ENCODE measurements at places on chromosomes 7 and 10. TPM values are rescaled to one million over a fixed set of nuclear protein-coding genes. Genes with fewer than 3 reads are reported as not detected.

GRCh38 chr7:79221211-79221610 lies 232.3 kb downstream of the MAGI2 start:
- no peaks in the 10 kb centered on the region for H3K4me1 ChIP-seq
- no peak for DNase-seq
- no peaks in the 10 kb centered on the region for H3K27me3 ChIP-seq

GRCh38 chr10:34814913-34815184 lies 247 bp downstream of the PARD3 start:
- peaks cover 3% of the 10 kb centered on the region for H3K4me1 ChIP-seq
- peak overlapping the region; percentile 65 for H3K27ac ChIP-seq
- DNase-seq = no peak
- H3K36me3 ChIP-seq = no peaks in the 10 kb centered on the region
- H3K4me3 ChIP-seq = peak overlapping the region; percentile 63

DNA sequence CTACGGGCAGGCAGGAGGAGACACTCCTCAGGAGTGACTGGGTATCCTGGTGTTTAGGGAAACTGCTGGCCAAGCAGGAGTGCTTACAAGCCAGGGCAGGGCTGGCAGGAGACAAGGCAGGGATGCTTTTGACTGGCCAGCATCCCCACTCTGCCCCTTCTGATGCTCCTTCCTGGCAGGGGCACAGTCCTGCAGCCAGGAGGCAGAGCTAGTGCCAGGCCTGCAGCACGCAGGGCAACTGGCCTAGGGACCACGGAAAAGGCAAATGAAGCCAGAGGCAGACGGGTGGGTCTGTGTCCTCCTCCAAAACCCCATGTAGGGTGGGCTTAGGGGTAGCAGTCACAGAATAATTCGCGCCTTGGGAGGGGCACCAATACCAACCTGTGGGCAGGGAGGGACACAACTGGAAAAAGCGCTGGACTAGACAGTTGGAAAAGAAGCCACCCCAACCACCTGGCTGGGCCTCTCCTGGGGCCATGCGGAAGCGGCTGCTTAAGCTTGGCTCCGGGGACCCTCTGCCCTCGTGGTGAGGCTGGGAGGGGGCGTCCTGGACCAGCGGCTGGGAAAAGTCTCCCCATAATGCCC lies 4.8 kb downstream of the IMPDH1 start:
- peaks cover 32% of the 10 kb centered on the region for H3K4me1 ChIP-seq
- no peak for DNase-seq
- H3K4me3 ChIP-seq = peak overlapping the region; percentile 11
- H3K27me3 ChIP-seq = no peaks in the 10 kb centered on the region
- H3K36me3 ChIP-seq = no peaks in the 10 kb centered on the region
- H3K27ac ChIP-seq = no peak overlapping the region

SERPINE1 gene
- 18.0 TPM for total RNA-seq

SPDYE9 gene
- total RNA-seq = not detected

CALHM1 gene
- total RNA-seq = not detected

All from adrenal gland (tissue), 19 donors.